NCI-H1930 (cell line): ENCODE measurements at places on chromosomes 11 and 22.

GRCh38 chr11:82683029-82683428 lies 50.6 kb downstream of the FAM181B start:
- no peak for DNase-seq

DNA sequence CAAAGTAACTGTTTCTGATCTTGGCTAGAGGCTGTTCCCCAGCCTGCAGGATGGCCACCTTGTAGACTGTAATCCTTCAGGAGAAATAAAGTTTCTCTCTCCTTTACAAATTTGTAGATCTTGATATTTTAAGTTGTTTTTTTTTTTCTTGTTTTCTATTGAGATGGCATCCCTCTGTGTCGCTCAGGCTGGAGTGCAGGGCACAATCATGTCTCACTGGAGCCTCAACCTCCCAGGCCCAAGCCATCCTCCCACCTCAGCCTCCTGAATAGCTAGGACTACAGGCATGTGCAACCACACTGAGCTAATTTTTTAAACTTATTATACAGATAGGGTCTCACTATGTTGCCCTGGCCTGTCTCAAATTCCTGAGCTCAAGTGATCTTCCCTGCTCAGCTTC lies 389.8 kb upstream of the LRRC4C start:
- no peak for DNase-seq

DNA sequence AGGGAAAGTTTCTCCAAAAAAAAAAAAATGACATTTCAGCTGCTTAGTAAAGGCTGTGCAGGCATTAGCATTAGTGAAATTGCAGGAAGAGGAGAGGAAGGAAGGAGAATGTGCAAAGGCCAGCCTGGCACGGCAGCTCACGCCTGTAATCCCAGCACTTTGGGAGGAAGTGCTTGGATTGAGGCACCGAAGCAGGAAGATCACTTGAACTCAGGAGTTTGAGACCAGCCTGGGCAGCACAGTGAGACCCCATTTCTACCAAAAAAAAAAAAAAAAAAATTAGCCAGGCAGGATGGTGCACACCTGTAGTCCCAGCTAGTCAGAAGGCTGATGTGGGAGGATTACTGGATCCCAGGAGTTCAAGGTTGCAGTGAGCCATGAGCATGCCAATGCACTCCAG lies 7.8 kb downstream of the TRIOBP start:
- DNase-seq = no peak

GRCh38 chr22:34430386-34430785 lies 510.1 kb upstream of the LARGE1 start:
- no peak for DNase-seq

DNA sequence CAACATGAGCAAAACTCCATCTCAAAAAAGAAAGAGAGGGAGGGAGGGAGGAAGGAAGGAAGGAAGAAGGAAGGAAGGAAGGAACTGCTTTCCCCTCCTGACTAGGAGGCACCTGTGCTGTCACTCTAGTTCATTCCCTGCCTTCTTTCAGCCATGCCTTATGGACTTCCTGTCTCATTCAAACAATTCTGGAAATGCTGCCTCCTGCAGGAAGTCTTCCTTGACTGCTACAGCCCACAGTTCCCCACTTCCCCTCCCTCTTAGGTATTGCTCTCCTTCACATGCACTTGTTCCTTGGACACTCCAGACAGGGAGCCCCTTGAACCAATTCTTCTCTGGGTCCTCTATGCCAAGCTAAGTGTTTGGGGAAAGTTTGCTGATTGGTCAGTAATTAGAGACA lies 31.6 kb upstream of the WNT11 start:
- DNase-seq = no peak

GRCh38 chr22:20488946-20489345 lies 6.6 kb downstream of the KLHL22 start:
- DNase-seq = no peak

GRCh38 chr11:59053387-59053786 lies 32.7 kb upstream of the GLYATL1B start:
- DNase-seq = peak; percentile 15

GRCh38 chr22:39212721-39213376 lies 31.9 kb downstream of the PDGFB start:
- no peak for DNase-seq

DNA sequence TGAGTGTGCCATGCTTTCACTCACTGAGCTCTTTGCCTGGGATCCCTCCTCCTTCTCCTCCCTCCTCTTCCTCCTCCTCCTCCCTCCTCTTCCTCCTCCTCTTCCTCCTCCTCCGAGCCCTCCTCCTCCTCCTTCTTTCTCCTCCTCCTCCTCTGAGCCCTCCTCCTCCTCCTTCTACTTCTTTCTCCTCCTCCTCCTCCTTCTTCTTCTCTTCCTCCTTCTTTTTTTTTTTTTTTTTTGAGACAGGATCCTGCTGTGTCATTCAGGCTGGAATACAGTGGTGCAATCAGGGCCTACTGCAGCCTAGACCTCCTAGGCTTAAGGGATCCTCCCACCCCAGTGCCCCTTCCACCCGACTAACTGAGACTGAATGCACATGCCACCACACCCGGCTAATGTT lies 62.3 kb downstream of the DEUP1 start:
- no peak for DNase-seq

DNA sequence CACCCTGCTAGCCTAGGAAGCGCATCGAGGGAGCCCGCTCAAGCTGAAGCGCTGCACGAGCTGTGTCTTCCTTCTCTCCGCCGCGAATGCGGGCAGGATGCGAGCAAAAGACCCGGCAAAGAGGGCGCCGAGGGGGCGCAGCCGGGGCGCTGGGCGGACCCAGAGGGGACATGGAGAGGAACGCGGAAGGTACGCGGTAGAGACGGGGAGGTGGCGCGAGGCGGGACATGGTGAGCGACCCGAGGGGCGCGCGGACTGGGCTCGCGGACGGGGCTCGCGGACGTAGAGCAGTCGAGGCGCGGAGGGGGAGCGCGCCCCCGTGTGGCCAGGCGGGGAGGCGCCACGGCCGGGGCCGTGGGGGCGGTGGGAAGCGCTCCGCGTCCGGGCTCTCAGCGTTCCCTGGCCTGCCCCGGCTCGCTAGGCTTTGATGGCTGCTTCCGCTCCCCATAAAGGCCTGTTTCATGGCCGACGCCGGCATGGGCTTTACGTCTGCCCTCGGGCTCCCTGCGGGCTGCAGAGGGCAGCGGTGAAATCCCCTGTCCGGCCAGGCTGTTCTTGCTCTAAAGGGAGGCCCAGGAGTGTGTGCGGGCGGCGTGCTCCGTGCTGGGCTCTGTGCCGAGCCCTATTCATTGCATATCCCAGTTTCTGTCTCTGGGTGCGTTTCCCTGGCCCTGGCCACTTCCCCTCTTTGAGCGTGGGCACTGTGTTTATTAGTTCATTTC lies 31.2 kb upstream of the TRIM29 start:
- peak; percentile 33 for DNase-seq

DNA sequence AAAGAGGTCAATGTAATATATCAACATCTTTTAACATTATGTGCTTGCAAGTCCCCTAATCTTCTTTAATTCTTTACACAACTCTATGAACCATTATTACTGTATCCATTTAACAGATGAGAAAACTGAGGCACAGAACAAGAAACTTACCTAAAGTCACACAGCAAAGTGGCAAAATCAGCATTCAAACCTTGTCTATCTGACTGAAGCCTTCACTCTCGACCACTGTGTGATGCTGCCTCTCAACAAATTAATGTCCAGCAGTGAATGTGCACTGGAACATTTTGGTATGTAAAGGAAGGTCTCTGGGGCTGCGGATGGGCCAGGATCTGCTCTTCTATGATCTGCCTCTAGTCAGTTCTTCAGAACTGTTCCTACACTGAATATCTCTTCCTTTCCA lies 42.1 kb downstream of the PRCP start:
- no peak for DNase-seq

- no peak for DNase-seq
Measured at GRCh38 chr22:18997925-18998315, 61.8 kb upstream of the PRODH start.

DNA sequence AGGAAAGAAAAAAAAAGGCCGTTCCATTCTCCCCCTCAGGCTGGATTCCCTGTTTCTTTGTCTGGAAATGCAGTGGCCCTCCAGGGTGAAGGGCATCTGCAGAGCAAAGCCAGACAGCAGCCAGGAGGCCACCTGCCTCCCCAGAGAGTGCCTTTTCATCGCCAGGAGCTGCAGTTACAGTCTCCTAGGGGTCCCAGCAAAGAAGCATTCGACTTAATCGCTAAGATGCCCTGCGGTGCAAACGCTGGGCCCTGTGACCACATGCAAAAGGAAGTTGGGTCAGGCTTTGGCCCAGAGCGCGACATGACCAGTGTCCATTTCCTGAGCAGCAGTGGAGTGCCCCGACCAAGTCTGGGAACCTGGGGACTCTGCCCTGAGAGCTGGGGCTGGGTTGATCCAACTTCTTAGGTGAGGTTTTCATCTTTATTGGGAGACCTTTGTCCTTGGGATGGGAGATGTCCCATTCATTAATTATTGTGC lies 304.6 kb downstream of the OPCML start:
- no peak for DNase-seq

DNA sequence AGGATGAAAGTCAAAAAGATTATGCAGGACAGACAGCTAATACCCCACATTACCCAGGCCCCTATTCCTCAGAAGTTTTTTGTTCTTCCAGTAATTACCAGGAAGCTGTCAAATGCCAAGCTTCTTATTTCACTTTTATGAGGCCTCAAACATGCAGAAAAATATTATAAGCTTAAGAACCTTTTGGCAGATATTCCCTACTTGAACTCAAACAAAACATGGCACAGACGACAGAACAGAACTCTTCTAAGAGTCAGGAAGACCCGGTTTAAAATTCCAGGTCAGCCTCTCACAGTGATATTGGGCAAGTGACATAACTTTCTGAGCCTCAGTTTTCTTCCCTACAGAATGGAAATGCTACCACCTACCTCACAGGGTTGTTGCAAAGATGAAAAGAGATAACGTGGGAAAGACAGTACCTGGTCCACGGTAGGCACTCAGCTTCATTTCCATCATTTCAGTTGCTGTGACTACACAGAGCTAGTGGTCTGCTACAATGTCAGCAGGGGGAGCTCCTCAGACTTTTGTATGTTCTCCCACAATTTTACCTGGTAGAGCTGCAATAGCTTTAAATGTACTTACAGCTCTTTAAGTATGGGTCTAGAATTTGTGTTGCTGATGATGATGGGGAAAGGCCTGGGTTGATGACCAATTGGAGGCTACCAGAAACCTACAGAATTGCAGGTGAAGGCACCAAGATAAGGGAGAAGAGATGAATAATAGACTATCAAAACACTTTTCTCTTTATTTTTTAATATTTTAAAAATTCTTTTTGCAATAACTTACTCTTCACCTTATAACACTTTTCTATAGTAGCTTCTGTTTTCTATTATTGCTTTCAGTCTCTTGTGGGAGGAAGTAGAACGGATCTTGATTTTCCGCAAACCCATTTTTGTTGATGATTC lies 98.3 kb upstream of the CHRM4 start:
- peak; percentile 44 for DNase-seq

- DNase-seq = no peak
Measured at GRCh38 chr11:35658020-35658948, 4.3 kb upstream of the TRIM44 start.

- DNase-seq = no peak
Measured at GRCh38 chr22:19174106-19175025, 4.2 kb downstream of the SLC25A1 start.
